Thyroid gland (tissue), 4 donors: ENCODE measurements at places on chromosomes 2 and 18. TPM values are rescaled to one million over a fixed set of nuclear protein-coding genes. Genes with fewer than 3 reads are reported as not detected.

GRCh38 chr2:63851691-63852311, 10.1 kb downstream of the UGP2 start:
- H3K4me3 ChIP-seq = no peak overlapping the region
- no peak for DNase-seq
- no peaks in the 10 kb centered on the region for H3K36me3 ChIP-seq

DNA sequence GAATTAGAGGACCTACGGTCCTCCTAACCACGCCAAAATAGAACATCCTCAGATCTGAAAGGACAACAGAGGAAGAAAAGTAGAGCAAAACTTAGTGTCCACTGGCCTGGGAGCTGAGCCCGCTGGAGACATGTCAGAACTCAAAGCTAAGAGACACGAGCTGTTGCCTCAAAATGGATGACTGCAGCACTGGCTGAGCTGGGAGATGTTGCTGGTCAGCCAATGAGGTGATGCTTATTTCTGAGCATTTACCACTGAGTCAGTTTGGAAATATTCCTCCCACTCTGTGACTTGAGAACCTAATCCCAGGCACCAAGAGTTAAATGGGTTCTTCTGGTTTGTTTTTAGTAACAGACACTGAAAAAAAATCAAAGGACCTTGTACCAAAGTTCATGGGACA, 32.6 kb downstream of the FBXO15 start:
- no peak overlapping the region for H3K27ac ChIP-seq
- no peak overlapping the region for H3K4me3 ChIP-seq
- no peak for DNase-seq
- H3K36me3 ChIP-seq = no peaks in the 10 kb centered on the region
- H3K27me3 ChIP-seq = no peaks in the 10 kb centered on the region
- no peaks in the 10 kb centered on the region for H3K4me1 ChIP-seq

DNA sequence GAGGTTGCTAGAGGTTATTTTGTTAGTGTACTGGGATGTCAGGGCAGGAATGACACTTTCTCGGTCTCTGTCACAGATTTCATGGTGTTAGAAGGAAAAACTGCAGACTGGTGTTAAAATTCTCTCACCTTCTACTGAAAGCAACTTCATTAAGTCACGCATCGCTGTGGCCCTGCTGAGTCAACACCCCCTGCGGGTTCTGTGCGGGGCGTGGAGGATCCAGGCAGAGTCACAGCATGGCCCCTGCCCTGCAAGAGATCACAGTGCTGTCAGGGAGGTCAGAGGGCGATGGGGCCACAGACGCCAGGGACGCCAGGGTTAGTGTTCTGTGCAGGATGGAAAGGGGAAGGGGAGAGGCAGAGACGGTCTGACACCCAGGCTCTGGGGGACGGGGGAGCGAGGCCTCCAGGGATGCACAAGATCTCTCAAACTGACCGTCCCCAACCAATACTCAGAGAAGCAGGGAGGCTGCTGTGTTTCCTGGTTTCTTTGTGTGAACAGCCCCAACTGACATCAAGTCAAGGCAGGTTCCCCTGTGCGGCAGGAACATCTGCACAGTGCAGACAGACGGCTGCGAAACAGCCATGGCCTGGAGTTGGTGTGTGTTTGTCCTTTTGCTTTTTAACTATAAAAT, 354.9 kb upstream of the SALL3 start:
- no peaks in the 10 kb centered on the region for H3K4me1 ChIP-seq
- H3K27ac ChIP-seq = no peak overlapping the region
- H3K4me3 ChIP-seq = no peak overlapping the region
- H3K27me3 ChIP-seq = no peaks in the 10 kb centered on the region

DNA sequence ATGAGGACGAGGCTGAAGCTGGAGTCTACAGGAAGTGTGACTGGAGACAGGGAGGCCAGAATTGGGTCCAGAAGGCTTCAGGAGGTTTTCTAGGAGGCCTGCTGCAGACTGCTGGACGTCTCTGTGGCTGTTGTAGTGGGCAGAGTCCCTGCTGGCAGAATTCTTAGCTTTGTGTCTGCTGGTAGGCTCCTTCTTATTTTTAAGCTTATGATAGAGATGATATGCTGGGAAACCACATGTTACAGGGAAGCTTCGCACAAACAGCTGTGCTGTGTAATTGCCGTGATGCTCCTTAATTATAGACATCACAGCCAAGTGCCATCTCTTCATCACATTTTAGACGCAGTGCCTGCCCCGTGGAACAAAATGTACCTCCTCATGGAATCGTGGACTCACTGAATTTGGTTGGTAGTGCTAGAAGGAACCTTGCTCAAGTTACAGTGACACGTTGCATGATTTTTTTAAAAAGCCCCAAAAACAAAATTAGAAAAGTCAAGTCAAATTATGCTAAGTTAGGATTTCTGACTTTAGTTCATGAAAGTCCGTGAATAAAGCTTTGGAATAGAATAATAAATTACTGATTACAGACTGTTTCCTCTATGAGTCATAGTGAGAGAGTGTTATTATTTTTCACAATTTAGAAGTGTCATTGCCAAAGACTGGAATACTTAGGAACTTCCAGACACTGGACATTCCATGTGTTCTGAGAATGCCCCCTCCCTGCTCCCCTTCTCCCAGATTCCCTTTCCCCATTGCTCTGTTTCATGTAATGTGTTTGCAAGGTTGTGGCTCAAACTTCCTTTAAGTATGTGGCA, 144.1 kb downstream of the FHOD3 start:
- no peaks in the 10 kb centered on the region for H3K27me3 ChIP-seq
- no peaks in the 10 kb centered on the region for H3K36me3 ChIP-seq
- no peak overlapping the region for H3K4me3 ChIP-seq
- H3K27ac ChIP-seq = no peak overlapping the region

DNA sequence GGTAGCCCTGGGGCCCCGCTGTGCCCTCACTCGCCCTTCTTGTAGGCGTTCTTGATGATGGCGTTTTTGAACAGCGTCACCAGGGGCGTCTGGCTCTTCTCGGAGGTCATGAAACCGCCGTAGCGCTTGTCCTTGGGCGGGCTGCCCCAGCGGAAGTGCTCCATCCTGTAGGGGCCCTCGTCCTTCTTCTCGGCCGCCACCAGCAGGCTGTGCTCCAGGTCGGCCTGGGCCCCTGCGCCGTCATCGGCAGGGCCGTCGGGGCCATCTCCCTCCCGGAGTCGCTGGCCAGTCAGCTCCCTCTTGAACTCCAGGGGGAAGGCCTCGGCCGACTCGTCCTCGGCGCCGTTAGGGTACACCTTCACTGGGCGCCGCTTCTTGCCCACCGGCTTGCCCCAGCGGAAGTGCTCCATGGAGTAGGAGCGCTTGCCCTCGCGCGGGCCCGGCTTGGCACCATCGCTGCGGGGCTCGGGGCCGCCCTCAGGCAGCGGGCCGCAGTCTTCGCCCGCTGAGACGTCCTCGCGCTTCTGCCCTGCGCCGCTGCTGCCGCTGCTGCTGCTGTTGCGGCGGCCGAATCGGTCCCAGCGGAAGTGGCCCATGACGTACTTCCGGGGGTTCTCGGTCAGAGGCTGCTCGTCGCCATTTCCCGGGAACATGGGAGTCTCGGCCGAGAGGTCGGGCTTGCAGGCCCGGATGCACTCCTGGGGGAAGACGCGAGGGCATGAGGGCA, 7.2 kb downstream of the POMC start:
- no peaks in the 10 kb centered on the region for H3K27me3 ChIP-seq
- H3K36me3 ChIP-seq = no peaks in the 10 kb centered on the region
- H3K4me3 ChIP-seq = no peak overlapping the region
- no peak overlapping the region for H3K27ac ChIP-seq

ITPRIPL1 gene
- total RNA-seq = 0.75 TPM
